ENCODE measurements at places on chromosomes 7 and 10. TPM values are rescaled to one million over a fixed set of nuclear protein-coding genes. Genes with fewer than 3 reads are reported as not detected.

DNA sequence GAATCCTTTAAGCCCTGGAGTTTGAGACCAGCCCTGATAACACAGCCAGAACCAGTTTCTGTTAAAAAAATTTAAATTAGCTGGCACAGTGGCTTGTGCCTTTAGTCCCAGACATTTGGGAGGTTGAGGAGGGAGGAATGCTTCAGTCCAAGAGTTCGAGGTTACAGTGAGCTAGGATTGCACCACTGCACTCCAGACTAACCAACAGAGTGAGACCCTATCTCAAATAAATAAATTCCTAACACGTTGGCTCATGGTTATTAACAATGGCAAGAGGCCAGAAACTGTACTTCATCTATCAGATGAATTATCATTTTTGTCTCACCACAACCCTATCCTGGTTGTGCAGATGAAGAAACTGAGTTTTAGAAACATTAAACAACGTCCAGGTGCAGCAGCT, 2.1 kb upstream of the PPIA start:
- no peak for DNase-seq

- DNase-seq, result no peak
Observed at GRCh38 chr7:19713676-19714075, 4.8 kb upstream of the POLR1F start.

DNA sequence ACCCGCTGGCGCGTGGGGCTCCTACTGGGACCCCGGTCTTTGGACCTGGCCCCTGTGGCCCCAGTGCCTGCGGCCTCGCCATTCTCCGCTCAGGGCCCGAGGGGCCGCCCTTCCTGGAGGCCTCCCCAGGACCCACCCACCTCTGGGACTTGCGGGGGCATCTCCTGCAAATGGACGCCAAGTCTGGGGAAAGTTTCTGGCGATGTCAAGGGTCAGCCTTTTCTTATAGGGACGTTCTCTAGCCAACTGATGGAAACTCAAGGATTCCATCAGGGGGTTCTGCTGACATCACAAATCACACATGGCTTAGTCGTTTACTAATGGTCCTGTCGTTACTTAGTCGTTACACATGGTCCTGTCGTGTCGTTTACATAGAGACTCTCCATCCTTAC, 57.7 kb upstream of the RHOBTB1 start:
- no peak for DNase-seq

- DNase-seq, result no peak
Observed at GRCh38 chr10:125377368-125377767, 217.0 kb upstream of the CTBP2 start.

DNA sequence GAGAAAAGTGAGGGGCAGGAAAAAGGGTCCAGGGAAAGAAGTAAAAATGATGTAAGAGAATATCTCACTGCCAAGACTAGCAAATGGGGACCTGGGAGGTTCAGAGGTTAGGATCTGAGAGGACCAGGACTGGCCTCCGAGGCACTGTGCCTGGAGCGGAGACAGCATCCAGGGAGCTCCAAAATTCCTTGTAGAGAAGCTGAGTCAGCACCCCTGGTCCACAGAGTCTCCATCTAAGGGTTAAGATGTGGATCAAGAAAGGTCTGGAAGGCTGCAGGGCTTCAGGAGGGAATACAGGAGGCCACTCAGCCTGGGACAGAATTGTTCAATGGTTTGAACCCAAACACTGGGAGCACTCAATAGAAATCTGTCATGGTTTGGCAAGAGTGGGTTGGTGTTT, 30.6 kb downstream of the ZNF503 start:
- no peak for DNase-seq

DNA sequence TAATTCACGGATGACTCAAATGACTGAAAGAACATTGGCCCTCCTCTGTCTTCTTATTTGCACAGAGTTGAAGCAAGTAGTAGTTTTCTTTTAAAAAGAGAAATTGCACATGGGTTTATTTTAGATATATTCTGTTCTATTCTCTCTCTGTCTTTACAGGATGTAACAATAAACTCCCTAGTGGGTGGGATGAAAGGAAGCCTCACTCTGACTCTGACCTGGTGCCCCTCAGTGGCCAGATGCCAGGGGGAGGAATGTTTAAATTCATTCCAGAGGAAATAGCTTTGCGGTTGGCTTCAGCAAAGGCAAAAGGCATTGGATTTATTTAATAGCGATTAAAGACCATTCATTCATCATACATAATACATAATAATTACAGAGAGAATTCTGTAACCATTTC, 156.4 kb upstream of the MTPN start:
- DNase-seq, result no peak

- DNase-seq, result no peak
Observed at GRCh38 chr7:151454305-151454704, 14.4 kb upstream of the CRYGN start.

- no peak for DNase-seq
Observed at GRCh38 chr10:47401874-47402640, 18.0 kb upstream of the ZNF488 start.

- peak; percentile 38 for DNase-seq
Observed at GRCh38 chr7:3065724-3066143, 22.1 kb upstream of the CARD11 start.

DNA sequence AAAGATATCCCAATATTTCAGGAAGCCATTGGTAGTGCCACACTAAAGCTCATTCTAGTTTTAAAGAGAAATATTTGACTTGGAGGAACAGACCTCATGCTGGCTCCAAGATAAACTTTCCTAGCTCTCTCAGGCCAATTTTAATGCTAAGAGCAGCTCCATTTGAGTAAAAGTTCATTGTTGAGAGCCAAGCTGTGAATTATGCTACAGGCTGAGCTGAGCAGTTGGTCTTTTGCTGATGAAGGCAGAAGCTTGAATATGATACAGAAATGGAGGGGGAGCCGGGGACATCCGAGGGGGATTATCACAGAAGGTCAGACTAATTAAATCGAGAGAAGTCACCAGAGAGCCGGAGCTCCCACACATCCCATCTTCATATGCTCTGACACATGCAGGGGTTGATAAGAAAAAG, 175.7 kb upstream of the AUTS2 start:
- no peak for DNase-seq

GRCh38 chr10:121772884-121773283, 154.9 kb downstream of the ATE1 start:
- DNase-seq, result no peak

DNA sequence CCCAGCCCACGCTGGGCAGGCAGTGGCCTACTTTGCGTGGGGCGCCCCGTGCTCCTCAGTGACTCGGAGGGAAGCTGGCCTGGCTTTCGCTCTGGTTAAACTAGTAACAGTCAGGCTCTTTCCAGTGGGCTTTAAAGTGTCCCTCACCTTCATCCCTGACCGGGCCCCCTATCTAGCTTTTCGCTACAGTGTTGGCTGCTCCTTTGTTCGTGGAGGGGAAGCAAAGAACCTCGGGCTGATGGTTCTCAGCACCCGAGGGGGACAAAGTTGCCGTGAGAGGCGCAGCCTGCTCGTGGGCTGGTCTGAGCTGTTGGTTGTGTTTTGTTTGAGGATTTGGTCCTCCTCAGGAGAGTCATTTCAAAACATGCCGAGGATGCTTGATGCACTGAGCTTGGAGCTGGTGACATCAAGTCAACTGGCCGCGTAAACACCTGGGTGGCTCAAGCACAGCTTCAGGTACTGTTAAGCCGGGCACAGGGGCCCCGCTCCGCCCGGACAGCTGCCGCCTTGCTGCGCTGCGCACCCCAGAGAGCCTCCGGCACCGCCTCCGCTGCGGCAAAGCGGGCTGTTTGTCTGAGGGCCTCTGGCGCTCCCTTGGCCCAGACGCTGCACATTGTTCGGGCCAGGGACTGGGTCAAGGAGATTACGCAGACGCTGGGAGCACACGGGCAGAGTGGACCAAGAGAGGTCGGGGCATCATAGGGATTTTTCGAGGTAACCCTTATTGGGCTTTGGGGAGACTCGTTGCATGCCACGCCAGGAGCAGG, 1.6 kb downstream of the DLX6 start:
- no peak for DNase-seq

- DNase-seq, result no peak
Observed at GRCh38 chr10:12045596-12045995, 3.0 kb upstream of the UPF2 start.

DNA sequence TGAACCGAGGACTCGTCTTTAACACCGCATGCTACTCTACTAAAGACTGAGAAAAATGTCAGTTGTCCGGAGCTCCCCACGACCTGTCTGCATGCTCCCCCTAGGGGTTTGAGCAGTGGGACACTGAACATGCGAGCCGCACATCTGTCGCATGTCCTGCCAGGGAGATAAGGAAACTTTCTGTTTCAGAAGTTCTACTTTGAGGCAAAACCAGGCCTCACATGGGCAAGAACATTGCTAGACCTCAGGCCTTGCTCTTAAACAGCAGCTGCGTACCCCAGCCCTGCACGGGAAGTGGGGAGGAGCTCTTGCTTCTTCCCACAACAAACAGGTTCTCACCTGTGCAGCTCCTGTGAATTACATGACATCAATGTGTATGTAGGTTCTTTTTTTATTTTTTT, 30.3 kb upstream of the HERPUD2 start:
- DNase-seq, result peak; percentile 54

DNA sequence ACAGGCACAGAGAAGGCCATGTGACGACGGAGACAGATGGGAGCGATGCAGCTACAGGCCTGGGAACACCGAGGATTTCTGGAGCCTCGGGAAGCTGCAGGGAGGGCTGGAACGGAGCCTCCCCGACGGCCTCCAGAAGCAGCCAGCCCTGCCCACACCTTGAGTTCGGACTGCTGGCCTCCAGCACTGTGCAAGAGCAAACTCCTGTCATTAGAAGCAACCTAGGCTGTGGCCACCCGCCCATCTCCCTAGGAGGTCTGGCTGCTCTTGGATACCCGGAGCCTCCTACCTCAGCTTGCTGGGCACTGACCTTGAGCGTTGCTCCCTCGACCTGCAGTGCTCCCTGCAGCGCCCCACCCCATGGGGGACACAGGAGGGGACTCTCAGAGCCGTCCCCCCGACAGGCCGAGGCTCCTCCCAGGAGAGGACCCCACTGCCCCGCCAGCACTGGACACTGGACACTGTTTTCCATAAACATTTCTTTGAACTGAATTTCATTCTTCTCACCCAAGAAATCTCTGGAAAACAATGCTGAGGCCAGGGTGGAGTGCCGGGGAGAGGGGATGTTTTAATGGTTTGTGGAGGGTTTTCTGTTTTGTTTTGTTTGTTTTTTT, 22.5 kb upstream of the TNRC18 start:
- no peak for DNase-seq

- no peak for DNase-seq
Observed at GRCh38 chr7:32586291-32587221, 91.3 kb downstream of the AVL9 start.

- no peak for DNase-seq
Observed at GRCh38 chr7:108503112-108504026, 22.6 kb downstream of the PNPLA8 start.

- no peak for DNase-seq
Observed at GRCh38 chr7:113217314-113217713, 99.0 kb upstream of the SMIM30 start.

DNA sequence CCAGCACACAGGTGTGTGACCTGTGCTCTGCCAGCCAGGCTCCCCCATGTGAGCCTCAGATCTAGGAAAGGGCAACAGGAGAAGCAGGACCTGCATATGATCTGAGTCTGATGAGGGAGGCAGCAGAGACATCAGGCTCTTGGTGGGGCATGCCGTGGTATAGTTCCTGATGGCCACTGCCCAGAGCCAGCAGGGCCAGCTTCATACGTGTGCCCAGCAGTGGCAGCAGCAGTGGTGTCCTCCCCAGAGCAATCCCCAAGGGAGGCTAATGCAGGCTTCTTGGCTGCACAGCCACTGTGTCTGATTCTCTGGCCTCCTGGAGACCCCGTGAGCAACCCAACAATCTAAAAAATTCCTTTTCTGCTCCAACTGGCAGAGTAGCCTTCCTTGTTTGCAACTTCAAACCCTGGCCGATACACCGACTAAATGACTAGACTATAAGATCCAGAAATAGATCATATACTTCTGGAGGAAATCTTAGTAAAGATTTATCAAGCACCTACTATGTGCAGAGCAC, 230.6 kb upstream of the ZMIZ1 start:
- DNase-seq, result no peak

DNA sequence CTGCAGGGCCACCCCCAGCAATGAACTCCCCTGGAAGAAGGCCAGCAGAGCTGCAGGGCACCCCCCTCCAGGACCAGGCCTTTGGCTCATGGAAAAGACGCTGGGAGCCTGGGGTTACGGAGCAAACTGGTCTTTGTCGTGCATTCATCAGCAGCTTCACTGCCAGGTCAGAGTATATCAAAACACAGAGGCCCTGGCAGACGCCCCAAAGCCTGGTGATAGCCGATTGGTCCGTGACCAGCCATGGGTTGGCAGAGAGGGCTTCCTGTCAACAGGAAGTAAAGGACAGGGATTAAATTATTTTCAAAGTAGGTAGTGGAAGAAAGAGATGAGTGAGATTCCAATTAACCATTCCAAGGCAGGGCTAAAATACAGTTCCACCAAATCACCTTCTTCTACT, 9.0 kb downstream of the PRKAG2 start:
- DNase-seq, result no peak

Gene GIMAP1
- total RNA-seq, result 1.1 TPM

Gene CPN1
- total RNA-seq, result not detected

Gene VIPR2
- 0.55 TPM for total RNA-seq

Gene PRKAG2
- 54.6 TPM for total RNA-seq

Gene VWDE
- total RNA-seq, result 1.5 TPM

Gene PFKP
- total RNA-seq, result 116 TPM

Gene SAMD9L
- total RNA-seq, result 22.6 TPM

Gene ACSL5
- 301 TPM for total RNA-seq

Gene FAM13C
- total RNA-seq, result 1.8 TPM

Gene HOXA4
- total RNA-seq, result 5.1 TPM

Gene PSPH
- total RNA-seq, result 10.9 TPM

Gene ANKRD2
- not detected for total RNA-seq

Gene INA
- total RNA-seq, result 0.78 TPM

Gene C7orf33
- total RNA-seq, result not detected
